NCI-H748 treated with DMSO at 0.1 percent for 48 hours (cell line): ENCODE measurements at places on chromosomes 7 and 10.

DNA sequence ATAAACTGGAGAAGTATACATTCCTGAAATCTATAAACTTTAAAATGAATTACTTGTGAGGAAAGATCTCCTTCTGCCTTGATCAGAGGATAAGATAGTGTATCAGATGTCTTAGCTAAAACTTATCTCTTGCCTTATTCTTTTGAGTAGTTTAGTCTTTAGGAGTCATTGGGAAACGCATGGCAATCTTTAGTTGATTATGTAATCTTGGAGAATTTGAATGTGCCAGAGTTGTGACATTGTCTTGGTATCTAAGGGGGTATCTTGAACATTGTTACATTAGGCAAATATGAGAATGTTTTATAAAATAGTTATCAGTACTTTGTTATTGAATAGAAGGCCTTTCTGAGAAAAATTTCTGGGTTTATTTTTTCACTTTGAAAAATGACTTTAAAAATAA is 61.6 kb upstream of the ADRA2A start:
- no peak for DNase-seq

DNA sequence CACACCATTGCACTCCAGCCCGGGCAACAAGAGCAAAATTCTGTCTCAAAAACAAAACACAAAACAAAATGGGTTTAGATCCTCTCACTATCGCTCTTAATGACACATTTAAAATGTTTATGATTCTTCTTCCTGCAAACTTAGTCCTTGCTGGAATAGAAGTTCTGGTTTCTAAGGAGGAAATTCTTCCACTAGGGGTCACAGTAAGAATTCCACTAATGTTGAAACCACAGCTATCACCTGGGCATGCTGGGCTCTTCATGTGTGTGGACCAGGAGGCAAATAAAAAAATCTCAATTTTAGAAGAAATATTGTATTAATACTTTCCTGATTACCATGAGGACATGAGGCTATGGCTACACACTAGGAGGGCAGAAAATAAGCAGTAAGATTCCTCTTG is 915.8 kb downstream of the TYW1 start:
- DNase-seq: no peak

GRCh38 chr7:116526897-116527296 is 2.1 kb downstream of the CAV1 start:
- no peak for DNase-seq

- no peak for DNase-seq
Measured at GRCh38 chr7:107686816-107687387, 26.3 kb downstream of the SLC26A4 start.

GRCh38 chr7:96346293-96346953 is 24.5 kb upstream of the SLC25A13 start:
- no peak for DNase-seq

- no peak for DNase-seq
Measured at GRCh38 chr10:131453721-131454634, 142.5 kb upstream of the TCERG1L start.

GRCh38 chr10:128802062-128802461 is 665.0 kb upstream of the MGMT start:
- DNase-seq: no peak

GRCh38 chr7:7707246-7707645 is 11.2 kb downstream of the RPA3 start:
- no peak for DNase-seq

GRCh38 chr10:108684431-108684830 is 1238.9 kb downstream of the XPNPEP1 start:
- no peak for DNase-seq

DNA sequence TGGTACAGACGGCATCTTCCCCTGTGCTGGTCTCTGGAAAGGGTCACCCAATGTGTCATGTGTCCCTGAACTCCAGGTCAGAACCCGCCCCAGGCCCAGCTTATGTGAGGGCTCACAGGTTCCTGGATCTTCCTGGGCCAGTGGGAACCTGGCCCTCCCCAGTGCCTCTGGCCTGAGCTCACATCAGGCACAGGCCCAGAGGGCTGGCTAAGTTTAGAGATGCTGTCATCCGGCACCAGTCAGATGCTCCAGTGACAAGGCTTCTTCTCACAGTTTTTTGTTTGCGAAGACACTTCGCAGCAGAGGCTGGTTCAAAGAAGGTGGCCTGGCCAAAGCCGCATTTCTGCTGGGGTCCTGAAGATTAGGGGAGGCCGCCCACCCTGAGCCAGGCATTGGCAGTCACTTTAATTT is 11.8 kb downstream of the CAMK2B start:
- no peak for DNase-seq

- no peak for DNase-seq
Measured at GRCh38 chr7:151807846-151808245, 69.1 kb downstream of the PRKAG2 start.
